ENCODE measurements at places on chromosomes 5 and 9. TPM values are rescaled to one million over a fixed set of nuclear protein-coding genes. Genes with fewer than 3 reads are reported as not detected.

GRCh38 chr5:140113699-140114263 lies at the start of gene PURA:
Gene PURA, plus strand, starts transcription at chr5:140114109. Its CDS starts 73 bp downstream, at chr5:140114182.
- no peaks in the 10 kb centered on the region for H3K36me3 ChIP-seq
- peak; percentile 97 for DNase-seq

DNA sequence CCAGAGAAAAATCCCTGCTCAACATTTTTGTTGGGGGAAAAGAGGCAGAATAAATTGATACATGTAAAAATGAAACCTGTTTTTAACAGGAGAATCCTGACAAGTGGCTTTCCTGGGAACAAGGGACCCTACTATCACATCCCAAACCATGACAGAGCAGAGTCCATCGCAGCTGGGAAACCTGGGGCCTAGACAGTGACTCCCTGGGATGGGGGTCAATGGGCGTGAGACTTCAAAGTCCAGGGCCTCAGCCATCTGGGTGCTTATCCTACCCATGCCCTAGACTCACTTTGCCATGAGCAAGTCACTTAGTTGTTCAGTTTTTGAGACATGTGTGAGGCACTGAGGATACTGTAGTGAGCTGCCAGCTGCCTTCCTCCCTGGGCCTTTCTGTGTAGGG lies 5.7 kb downstream of the TCOF1 start:
- H3K27me3 ChIP-seq: no peaks in the 10 kb centered on the region
- no peak overlapping the region for H3K27ac ChIP-seq
- peaks cover 16% of the 10 kb centered on the region for H3K4me1 ChIP-seq
- H3K36me3 ChIP-seq: peaks cover 70% of the 10 kb centered on the region

DNA sequence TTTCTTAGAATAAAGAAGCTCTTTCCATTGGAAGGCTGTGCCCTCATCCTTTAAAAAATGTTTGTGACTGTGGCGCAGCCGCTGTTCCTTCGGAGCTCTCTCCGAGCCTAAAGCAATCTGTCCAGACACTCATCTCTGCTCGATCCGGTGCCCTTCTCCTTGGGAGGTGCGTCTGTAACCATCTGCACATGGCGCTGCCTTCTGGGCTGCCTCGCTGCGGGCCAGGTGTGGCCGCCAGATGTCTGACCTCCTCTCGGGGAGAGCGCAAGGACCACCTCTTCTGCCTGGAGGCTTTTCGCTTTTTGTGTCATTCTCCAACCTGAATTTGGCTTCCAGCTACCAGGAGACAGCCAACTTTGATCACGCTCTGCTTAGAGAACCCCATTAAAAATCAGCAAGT lies 153.4 kb upstream of the PTCH1 start:
- H3K27me3 ChIP-seq: peaks cover 10% of the 10 kb centered on the region
- no peak overlapping the region for H3K4me3 ChIP-seq
- H3K27ac ChIP-seq: no peak overlapping the region

DNA sequence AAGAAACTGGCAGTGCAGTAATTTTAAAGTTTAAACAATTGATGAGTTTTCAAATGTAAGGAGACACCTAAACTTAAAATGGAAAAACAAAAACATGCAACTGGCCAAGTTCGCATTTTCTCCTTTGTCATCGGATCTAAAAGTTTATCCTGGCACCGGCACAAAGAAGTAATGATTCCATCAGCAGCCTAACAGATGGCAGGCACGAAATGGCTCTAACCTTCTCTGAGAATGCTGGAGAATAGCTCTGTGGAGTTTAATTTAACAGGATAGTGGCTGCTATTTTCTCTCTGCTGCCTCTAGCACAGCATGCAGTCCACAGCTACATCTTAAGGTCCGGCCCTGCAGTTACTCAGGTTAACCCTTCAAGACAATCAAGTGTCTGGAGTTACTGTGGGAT lies 82.2 kb downstream of the PRELID2 start:
- DNase-seq: no peak
- no peaks in the 10 kb centered on the region for H3K36me3 ChIP-seq
- H3K27me3 ChIP-seq: no peaks in the 10 kb centered on the region
- H3K4me3 ChIP-seq: no peak overlapping the region

- no peak for DNase-seq
- H3K36me3 ChIP-seq: peaks cover 80% of the 10 kb centered on the region
- no peak overlapping the region for H3K4me3 ChIP-seq
- H3K4me1 ChIP-seq: no peaks in the 10 kb centered on the region
Measured at GRCh38 chr5:95892784-95893354, 68.8 kb downstream of the ELL2 start.

- H3K4me1 ChIP-seq: no peaks in the 10 kb centered on the region
- no peak overlapping the region for H3K4me3 ChIP-seq
- no peak for DNase-seq
- H3K27ac ChIP-seq: no peak overlapping the region
- H3K27me3 ChIP-seq: peaks cover 3% of the 10 kb centered on the region
Measured at GRCh38 chr5:73137563-73138530, 17.5 kb downstream of the TMEM171 start.

The PTTG1 gene
- 35.4 TPM for total RNA-seq

DNA sequence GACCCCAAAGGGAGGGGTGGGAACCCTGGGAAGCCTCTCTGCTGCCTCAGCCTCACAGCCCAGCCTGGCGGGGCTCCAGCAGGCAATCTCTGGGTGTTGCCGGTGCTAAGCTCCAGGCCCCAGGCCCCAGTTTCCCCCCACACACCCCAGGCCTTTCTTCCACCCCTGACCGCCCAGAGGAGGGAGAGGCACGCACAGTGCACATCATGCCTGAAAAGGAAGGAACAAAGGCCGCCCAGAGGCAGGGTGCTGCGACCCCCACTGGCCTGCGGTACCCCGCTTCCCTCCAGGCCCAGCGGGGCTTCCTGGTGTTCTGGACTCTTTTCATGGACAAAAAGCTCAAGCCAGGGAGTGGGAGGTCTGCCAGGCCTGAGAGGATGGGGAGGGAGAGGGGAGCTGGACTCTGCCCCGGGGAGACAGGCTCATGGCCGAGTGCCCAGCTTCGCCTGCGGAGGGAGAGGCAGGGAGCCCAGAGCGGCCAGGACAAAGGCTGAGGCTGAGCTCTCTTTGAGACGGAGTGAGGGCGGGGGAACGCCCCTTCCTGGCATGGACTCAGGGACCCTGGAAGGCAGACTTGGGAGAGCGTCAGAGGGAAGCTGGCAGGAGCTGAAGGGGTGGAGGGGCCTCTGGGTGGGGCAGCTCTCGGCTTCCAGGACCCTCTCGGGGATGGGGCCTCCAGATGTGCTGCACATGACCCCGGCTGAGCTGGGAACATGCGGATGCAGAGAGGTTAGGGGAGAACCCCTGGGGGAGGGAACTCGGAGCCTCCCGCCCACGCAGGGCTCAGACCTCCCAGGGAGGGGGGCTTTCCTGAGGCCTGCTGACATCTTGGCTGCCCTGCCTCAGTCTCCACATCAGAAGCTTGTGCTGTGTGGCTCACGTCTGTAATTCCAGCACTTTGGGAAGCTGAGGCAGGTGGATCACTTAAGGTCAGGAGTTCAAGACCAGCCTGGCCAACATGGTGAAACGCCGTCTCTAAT lies 1.8 kb upstream of the ENTPD2 start:
- no peak overlapping the region for H3K4me3 ChIP-seq
- no peak for DNase-seq
- no peaks in the 10 kb centered on the region for H3K36me3 ChIP-seq
- H3K27me3 ChIP-seq: peaks cover 29% of the 10 kb centered on the region
- H3K4me1 ChIP-seq: peaks cover 47% of the 10 kb centered on the region

- H3K27ac ChIP-seq: no peak overlapping the region
- H3K27me3 ChIP-seq: no peaks in the 10 kb centered on the region
- H3K4me3 ChIP-seq: no peak overlapping the region
- peaks cover 17% of the 10 kb centered on the region for H3K4me1 ChIP-seq
- peaks cover 57% of the 10 kb centered on the region for H3K36me3 ChIP-seq
Measured at GRCh38 chr5:132483101-132483500, 7.5 kb downstream of the IRF1 start.

- H3K4me3 ChIP-seq: no peak overlapping the region
- no peak overlapping the region for H3K27ac ChIP-seq
- H3K36me3 ChIP-seq: no peaks in the 10 kb centered on the region
- DNase-seq: no peak
- H3K27me3 ChIP-seq: peaks cover 43% of the 10 kb centered on the region
- peaks cover 12% of the 10 kb centered on the region for H3K4me1 ChIP-seq
Measured at GRCh38 chr9:133571391-133571890, 36.9 kb downstream of the ADAMTSL2 start.

DNA sequence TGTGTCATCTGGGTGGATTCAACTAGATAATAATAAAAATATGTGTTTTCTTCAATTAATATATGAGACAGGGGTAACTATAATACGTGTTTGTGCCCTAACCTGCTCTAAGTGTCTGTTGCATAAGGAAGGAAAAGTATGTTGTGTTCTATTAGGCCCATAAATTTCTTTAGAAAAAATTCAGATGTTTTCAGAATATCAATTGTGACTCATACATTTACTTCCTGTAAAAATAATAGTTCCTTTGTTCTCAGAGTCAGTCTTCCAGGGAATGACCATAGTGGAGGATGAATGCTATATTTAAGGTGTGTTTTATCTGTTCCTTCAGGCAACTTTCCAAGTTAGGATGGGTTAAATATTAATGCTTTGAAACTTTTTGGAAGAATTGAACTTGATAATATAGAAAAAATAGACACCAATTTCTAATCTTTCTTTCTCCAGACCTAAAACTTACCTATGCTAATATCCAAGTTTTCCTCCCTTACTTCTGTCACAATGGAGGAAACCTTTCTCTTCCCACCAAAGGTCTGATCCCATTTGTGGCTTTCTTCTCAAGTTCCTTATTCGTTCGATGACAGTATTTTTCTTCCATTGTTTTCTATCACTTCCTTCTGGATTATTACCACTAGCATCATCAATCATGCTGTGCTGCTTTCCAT lies 49.9 kb downstream of the ISL1 start:
- no peak overlapping the region for H3K27ac ChIP-seq
- H3K4me1 ChIP-seq: no peaks in the 10 kb centered on the region
- H3K27me3 ChIP-seq: no peaks in the 10 kb centered on the region
- no peak for DNase-seq
- no peak overlapping the region for H3K4me3 ChIP-seq
- no peaks in the 10 kb centered on the region for H3K36me3 ChIP-seq

The PCDHGC3 gene
- 56.8 TPM for total RNA-seq

GRCh38 chr5:35237580-35238376 lies 7.5 kb upstream of the PRLR start:
- no peak for DNase-seq
- H3K27ac ChIP-seq: no peak overlapping the region
- no peaks in the 10 kb centered on the region for H3K27me3 ChIP-seq
- no peaks in the 10 kb centered on the region for H3K36me3 ChIP-seq
- no peaks in the 10 kb centered on the region for H3K4me1 ChIP-seq

The PLAC8L1 gene
- not detected for total RNA-seq

The SLC2A8 gene
- total RNA-seq: 26.0 TPM

DNA sequence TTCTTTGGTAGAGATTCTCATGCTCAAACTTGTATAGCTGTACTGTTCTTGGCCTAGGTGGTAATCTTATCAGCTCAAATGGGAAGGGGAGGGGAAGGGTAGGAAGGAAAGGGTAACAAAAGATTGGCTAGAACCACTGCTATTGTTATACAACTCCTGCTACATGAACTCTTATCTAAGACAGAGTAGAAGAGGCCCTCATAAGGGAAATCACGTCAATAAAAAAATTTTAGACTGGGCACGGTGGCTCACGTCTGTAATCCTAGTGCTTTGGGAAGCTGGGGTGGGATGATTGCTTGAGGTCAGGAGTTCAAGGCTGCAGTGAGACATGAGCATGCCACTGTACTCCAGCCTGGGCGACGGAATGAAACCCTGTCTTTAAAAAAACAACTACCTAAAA lies 15.9 kb downstream of the STOM start:
- H3K36me3 ChIP-seq: peaks cover 29% of the 10 kb centered on the region
- peak overlapping the region; percentile 49 for H3K27ac ChIP-seq
- H3K4me1 ChIP-seq: peaks cover 51% of the 10 kb centered on the region
- DNase-seq: no peak
- H3K27me3 ChIP-seq: no peaks in the 10 kb centered on the region
- H3K4me3 ChIP-seq: no peak overlapping the region

DNA sequence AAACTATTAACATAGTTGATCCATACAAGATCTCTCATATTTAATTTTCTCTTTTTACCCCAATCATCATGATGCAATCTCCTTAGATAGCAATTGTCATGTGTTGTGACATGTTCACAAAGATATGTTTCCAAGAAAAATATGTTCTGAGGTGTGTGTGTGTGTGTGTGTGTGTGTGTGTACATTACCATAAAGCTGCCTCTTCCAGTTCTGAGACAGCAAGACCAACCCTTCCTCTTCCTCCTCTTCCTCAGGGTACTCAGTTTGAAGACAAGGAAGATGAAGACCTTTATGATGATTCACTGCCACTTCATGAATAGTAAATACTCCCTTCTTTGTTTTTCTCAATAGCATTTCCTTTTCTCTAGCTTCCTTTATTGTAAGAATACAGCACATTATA lies 303.3 kb upstream of the PRDM9 start:
- DNase-seq: no peak
- no peak overlapping the region for H3K4me3 ChIP-seq
- H3K36me3 ChIP-seq: no peaks in the 10 kb centered on the region
- H3K4me1 ChIP-seq: peaks cover 2% of the 10 kb centered on the region
- H3K27ac ChIP-seq: no peak overlapping the region

The MYOZ3 gene
- total RNA-seq: not detected

The FYB1 gene
- 1.5 TPM for total RNA-seq

DNA sequence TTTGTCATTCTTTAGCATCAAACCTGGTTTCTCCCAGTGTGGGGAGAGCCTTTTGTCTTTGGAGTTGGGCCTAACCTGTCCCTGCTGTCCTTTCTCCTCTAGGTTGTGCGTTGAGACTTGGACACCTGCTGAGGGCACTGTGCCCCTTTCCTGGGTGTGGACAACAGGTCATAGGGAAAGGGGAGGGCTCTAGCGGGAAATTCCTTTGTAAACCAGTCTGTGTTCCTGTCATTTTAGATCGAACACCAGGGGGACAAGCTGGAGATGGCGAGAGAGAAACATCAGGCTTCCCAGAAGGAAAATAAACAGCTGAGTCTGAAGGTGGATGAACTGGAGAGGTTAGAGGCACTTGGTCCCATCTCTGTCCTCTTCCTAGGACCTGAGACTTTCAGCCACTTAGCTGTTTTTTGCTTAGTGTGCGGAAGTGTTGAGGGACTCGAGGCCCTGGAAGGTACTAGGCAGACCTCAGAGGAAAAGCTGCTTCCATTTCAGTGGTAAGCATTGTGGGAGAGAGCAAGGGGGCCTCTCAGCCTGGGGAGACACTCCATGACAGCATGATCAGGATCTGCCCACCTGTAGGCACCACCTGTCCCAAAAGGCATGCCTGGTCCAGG lies 8.6 kb upstream of the GLE1 start:
- DNase-seq: no peak
- H3K4me3 ChIP-seq: no peak overlapping the region
- H3K36me3 ChIP-seq: peaks cover 58% of the 10 kb centered on the region
